ENCODE measurements at places on chromosomes 7 and 10.

DNA sequence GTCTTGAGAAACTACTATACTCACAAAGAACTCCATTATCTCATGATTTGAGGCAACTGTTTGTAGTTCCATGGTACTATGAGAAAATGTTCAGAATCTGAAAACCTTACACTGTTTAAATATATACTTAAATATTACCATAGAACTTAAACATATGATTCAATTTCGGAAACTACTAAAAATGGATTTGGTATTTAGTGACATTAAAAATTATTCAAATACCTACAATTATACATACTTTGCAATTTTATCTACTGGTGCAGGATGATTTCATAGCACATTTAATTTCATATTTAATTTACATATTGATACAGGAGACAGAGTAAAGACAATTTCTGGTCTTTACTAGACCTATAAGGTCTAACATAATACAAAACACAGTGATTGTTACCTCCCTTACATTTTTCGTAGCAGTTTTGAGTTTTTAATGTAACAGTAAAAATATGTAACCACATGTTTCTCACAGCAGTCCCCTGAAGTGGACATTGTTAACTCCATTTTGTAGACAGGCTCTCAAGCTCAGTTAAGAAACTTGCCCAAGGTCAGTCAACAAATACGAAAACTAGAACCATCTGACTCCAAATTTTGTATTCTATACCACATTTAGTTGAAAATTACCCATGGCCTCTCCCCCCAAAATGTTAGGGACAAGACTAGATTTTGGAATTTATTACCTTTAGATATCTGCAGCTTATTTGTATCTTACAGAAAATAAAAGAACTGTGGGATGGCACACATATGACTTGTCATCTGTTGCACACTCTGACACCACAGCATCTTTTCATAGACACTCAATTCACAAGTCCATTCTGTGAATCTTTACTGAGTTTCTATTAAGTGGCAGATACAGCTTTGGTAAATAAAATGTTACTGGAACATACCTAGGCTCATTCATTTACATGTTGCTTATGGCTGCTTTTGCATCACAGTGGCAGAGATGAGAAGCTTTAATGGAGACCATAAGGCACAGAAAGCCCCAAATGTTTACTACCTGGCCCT, 36.8 kb downstream of the MTPN start:
- no peak for DNase-seq

DNA sequence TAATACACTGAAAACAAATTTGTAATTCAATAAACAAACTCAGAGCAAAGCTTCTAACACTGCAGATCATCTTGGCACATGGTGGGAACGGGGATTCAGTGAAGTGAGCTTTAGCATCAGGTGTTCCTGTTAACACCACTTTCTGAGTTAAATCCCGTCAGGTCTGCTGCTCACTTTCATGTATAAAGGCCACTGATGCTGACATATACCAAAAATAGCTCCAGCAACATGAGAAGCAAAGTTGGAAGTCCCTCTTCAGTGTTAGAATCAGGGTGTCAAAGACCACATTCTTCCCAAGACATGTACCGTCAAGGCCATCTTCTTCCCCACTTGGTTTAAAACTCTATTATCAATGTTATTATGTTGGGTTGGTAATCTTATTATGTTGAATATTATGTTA, 11.7 kb upstream of the CACNA2D1 start:
- DNase-seq = no peak

- DNase-seq = no peak
Measured at GRCh38 chr7:127417346-127417745, 24.8 kb upstream of the ZNF800 start.

- no peak for DNase-seq
Measured at GRCh38 chr7:149261316-149261828, 624 bp upstream of the ZNF783 start.

DNA sequence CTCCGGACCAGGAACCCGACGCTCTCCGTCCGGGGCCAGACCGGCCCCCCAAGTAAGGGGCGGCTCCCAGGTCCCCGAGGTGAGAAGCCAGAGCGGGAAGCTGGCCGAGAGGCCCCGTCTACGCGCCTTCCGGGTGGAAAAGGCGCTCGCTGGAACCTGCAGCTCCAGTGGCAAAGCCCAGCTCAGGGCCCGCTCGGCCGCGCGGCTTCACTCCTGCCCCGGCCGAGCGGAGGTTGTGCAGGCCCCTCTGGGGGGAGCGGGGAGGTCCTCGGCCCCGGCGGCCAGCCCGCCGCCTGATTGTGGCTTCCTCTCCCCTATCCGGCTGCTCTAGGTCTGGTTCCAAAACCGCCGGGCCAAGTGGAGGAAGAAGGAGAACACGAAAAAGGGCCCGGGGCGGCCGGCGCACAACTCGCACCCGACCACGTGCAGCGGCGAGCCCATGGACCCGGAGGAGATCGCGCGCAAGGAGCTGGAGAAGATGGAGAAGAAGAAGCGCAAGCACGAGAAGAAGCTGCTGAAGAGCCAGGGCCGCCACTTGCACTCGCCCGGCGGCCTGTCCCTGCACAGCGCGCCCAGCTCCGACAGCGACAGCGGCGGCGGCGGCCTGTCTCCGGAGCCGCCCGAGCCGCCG, 2.9 kb downstream of the UNCX start:
- no peak for DNase-seq

GRCh38 chr7:94351703-94352102, 43.0 kb upstream of the COL1A2 start:
- DNase-seq = no peak
